Stimulated activated CD8-positive, alpha-beta memory T cell treated with anti-CD3 and anti-CD28 coated beads, Interleukin-15, amount 100 ng/mL, for 1 hour (primary cell): ENCODE measurements at places on chromosomes 1 and 21.
A peak's percentile ranks its signal among the peaks of the same experiment; 100 is the strongest.

DNA sequence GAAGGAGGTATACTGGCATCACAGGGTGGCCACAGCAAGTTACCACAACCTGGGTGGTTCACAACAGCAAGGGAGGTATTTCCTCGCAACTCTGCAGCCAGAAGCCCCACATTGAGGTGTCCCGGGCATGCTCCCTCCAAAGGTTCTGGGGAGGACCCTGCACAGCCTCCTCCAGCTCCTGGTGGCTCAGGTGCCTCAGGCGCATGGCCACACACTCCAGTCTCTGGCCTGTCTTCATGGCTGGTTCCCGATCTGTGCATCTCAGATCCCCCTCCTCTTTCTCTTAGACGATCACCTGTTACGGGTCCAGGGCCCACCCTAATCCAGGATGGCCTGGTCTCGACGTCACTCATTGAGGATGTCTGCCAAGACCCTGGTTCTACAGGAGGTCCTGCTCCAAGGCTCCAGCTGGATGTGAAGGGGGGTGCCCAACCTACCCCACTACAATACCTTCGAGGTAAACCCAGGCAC lies 6.7 kb upstream of the ARF1 start:
- DNase-seq, result no peak

- no peak for DNase-seq
Measured at GRCh38 chr1:246005067-246005466, 502.0 kb downstream of the SMYD3 start.

- peak; percentile 23 for DNase-seq
Measured at GRCh38 chr1:235642011-235642942, 7.3 kb downstream of the GNG4 start.

DNA sequence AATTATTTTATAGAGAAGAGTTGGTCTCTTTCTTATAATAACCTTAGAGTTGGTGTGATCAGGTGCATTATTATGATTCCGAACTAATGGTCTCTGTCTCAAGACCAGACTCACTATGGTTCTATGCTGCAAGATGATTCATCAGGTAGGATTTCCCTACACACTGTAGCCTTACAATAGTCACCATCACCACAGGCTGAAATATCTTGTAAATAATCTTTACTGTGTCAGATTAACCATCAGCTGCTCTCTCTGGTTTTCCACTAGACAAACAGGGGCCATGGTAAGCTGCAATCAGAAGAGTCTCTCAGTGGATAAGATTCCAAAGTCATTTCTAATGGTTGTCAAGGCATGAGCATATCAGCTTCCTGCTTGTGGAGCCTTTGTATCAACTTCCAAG lies 4.4 kb upstream of the GBP4 start:
- DNase-seq, result no peak

DNA sequence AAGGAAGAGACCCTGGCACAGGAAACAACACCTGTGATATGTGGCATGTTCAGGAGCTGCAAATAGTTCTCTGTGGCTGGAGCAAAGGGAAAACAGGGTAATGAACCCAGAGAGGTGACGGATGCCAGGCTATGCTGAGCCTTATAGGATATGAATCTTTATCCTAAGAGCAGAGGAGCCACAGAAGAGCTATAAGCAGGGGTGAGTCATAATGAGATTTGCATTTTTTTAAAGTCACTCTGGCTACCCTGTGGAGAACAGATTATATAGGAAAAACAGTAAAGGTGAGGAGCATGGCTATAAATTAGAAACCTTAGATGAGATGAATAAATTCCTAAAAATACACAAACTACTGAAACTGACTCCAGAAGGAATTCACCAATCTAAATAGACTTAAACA lies 12.8 kb upstream of the MPL start:
- no peak for DNase-seq

DNA sequence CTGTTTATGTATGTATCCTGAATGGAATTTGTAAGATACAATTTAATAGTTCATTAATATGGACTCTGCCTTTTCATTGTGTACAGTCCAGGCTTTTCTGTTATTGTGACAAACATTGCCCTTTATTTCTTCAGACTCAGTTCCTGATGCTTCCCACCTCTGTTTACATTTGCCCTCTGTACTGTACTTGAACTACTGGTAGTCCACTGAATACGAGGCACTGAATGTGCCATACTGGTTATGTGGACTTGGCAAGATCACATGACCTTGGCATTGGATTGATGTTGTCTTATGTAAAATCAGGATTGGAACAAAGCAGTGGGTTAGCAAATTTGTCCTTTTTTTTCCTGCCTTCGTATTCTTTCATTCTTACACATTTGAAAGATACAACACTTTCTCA lies 27.8 kb downstream of the RALGPS2 start:
- no peak for DNase-seq

DNA sequence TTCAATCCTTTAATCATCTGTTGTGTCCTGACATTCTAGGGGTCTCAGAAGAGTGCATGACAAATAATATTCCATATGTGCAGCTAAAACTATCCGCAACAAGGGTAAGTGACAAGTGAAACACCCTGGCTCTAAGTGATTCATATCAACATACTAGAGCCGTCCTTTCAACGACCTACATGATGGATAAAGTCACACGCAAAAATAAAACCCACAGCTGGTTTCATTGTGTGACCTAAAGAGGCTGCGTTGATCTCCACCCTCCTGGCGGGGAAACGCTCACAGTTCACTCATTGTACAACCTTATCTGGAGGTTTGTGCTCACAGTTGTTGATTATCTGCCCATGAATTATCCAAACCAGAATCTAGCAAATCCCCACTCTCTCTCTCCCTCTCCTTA lies 365.3 kb upstream of the PKN2 start:
- no peak for DNase-seq

GRCh38 chr1:163928069-163928468 lies 606.3 kb downstream of the NUF2 start:
- DNase-seq, result no peak

DNA sequence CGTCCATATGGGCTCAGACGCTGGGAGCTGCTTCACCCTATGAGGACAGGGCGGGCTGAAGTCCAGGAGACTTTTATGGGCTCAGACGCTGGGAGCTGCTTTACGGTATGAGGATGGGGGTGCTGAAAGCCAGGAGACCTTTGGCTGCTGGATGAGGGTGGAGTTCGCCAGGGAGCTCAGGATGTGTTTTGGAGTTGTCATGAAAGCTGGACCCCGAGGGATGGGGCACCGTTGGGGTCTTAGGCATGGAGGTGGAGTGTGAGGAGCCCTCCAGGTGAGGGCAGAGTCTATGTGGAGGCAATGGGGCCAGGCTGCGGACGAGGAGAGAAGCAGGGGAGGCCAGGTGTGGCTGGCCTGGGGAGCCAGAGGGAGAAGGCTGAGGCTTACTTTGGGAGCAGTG lies 27.5 kb downstream of the TRPM2 start:
- no peak for DNase-seq

DNA sequence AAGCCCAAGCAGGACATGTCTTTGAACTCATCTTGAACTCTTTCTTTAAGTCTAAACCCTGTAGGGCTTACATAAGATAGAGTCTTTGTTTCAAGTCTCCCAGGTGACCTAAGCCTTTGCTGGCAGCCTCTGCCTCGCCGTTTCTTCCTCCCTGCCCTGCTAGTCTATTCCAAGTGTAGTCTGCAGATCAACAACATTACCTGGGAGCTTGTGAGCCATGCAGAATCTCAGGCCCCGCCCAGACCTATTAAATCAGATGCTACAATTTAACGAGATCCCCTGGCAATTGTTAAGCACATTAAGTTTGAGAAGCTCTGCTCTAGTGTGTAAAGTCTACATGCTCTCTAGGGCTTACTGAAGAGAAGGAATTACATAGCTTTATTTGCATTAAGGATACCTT lies 271.6 kb downstream of the PBX1 start:
- DNase-seq, result no peak

DNA sequence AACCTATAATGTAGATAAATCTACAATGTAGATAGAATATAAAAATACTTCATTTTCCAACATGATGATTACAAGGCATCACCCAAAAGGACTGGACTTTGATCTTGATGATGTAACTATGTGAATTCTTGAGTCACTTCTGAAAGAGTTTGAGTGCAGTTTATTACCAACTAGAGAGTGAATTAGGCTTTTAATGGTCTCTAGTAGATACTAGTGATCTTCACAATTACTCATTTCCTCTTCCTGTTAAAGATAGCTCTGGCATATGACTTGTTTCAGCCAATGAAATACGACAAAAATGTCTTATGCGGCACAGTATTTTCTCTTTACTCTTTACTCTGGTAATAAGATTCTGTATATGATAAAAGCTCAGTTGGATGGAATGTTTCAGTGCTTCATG lies 1588.1 kb upstream of the B3GALT2 start:
- DNase-seq, result no peak

DNA sequence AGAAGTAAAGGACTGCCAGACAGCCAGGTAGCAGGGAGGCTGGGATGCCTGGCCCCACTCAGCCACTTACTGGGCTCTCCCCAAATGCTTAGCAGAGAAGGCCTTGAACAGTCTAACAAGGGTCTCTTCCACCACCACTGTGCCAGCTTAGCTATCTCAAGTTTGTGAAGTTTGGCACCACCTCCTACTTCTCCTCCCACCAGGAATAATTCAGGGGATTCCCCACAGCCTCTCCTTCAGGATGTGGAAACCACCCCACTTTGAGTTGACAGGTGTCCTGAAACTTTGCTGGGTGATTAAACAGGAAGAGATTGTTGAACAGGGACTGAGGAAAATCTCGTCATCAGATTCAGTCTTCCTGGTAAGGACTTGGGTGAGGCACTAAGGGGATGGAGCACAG lies 59.4 kb upstream of the ATP1B1 start:
- no peak for DNase-seq

- no peak for DNase-seq
Measured at GRCh38 chr1:163250382-163250974, 47.8 kb upstream of the RGS5 start.

- no peak for DNase-seq
Measured at GRCh38 chr1:176609556-176610408, 146.8 kb downstream of the PAPPA2 start.

- no peak for DNase-seq
Measured at GRCh38 chr1:19222979-19223824, 13.1 kb upstream of the UBR4 start.

DNA sequence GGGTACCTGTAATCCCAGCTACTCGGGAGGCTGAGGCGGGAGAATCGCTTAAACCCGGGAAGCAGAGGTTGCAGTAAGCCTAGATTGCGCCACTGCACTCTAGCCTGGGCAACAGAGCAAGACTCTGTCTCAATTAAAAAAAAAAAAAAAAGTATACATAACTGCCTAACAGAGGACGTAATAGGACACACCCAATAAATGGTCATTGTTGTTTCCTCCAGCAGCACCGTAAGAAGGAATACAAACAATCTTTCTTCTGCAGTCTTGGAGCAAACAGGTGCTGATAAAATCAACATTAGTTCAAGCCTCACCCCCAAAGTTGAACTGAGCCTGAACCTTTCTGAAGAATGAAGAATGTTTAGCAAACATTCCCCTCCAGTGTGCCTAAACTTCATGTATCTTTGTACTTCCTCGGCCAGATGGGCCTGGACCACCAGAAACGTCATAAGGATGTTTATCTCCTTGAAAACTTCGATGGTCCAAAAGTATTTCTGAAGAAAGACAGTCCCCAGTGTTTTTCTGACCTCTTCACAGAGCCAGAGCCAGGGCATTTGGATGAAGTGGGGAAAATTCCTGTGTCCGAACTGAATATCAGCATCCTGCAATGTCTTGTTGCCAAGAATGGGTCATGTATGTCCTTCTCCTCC lies 136.8 kb upstream of the F3 start:
- DNase-seq, result no peak

GRCh38 chr1:84122780-84123382 lies 21.2 kb upstream of the PRKACB start:
- DNase-seq, result peak; percentile 34

DNA sequence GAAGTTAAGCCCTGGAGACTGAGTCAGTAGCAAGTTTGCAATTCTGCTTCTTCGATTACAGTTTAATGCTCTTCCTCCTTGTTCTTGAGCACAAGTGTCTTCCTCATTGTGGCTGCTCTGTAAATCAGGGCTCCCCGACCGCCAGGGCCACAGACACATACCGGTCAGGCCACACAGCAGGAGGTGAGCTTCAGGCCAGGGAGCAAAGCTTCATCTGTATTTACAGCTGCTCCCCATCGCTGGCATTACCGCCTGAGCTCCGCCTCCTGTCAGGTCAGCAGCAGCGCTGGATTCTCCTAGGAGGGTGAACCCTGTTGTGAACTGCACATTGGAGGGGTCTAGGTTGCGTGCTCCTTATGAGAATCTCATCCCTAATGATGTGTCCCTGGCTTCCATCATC lies 1.7 kb upstream of the TRAPPC10 start:
- DNase-seq, result no peak

DNA sequence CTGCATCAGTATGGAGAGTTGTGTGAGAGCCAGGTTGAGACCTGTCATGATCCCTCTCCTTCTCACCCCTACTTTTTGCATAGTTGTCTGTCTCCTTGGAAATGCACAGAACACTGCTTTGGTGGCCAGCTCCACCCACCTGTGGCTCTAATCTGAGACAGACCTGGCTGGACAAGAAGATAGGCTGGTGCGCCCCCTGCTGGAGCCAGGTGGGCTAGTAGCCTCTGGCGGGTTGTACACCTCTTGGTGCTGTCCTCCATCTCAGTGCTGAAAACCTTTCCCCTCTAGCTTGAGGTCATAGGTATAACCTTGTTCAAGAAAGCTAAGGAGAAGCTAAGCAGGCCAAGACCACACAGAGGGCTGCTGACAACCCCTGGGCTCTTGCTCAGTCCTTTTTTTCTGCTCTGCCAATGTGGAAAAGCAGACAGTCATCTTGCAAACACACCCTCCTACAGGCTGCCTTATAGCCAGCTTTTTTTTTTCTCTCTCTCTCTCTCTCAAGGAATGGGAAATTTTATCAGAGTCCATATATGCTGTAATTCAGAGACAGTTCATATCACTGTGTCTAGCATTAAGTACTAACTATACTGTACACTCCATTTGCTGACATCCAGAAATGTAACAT lies 58.8 kb upstream of the SPATA6 start:
- no peak for DNase-seq

- no peak for DNase-seq
Measured at GRCh38 chr1:59691261-59691660, 123.5 kb upstream of the HOOK1 start.

- DNase-seq, result peak; percentile 87
Measured at GRCh38 chr1:1231400-1232207, at the start of gene SDF4. SDF4 (minus strand) TSS chr1:1232001; CDS start chr1:1228772, 3,229 bp downstream.

- DNase-seq, result no peak
Measured at GRCh38 chr21:42703136-42703908, 49.9 kb downstream of the PDE9A start.

GRCh38 chr1:232587141-232588008 lies 42.6 kb downstream of the SIPA1L2 start:
- no peak for DNase-seq

GRCh38 chr1:15005116-15005515 lies 148.4 kb upstream of the TMEM51 start:
- no peak for DNase-seq

- no peak for DNase-seq
Measured at GRCh38 chr1:220516722-220517042, 11.3 kb upstream of the MARK1 start.

DNA sequence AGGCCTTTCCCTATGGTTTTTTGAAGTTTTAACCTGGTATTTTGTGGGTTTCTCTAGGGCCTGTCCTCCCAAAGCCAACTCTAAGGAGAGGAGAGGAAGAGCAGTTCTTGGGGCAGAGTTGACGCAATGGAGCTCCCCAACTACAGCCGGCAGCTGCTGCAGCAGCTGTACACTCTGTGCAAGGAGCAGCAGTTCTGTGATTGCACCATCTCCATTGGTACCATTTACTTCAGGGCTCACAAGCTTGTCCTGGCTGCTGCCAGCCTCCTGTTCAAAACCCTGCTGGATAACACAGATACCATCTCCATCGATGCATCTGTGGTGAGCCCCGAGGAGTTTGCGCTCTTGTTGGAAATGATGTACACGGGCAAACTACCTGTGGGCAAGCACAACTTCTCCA lies 38.2 kb downstream of the ZBTB40 start:
- no peak for DNase-seq

GRCh38 chr1:59375321-59376220 lies 78.7 kb downstream of the FGGY start:
- DNase-seq, result no peak
